LHCN-M2 (cell line): ENCODE measurements at places on chromosomes 1 and 21. TPM values are rescaled to one million over a fixed set of nuclear protein-coding genes. Genes with fewer than 3 reads are reported as not detected.

GRCh38 chr1:2633936-2634491 lies 1.2 kb upstream of the MMEL1 start:
- no peak for DNase-seq

DNA sequence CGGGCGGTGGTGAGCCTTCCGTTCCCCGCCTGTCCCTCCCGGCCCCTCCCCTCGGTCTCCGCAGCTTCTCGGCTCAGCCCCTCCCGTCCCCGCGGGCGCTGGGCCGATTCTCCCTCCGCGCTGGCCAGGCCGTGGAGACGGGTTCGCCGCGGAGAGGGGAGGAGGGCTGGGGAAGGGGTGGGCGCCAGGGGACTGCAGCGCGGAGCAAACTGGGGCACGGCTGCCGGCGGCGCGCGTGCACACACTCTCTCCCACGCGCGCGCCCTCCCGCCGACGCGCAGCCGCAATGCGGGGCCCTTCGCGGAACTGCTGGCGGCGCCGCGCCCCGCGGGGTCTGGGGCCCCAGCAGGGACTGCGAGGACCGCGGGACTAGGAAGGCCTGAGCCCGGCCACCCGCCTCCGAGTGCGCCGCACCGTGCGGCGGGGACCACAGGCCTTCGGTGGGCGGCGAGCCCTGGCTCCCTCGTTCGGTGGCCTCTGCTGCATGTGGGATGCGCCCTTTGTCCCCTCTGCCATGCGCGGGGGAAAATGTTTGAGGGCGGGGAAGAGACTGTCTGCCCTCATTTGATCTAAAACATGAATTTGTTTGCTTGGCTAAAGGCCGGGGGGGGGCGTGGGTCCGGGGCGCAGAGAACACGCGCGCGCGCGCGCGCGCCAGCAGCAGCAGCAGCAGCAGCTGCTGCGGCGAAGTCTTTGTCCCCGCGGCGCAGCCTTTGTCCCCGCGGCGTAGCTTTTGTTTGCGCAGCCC lies 90.7 kb upstream of the VAMP3 start:
- peak; percentile 37 for DNase-seq

GRCh38 chr1:148317288-148317985 lies 165.4 kb upstream of the NBPF11 start:
- no peak for DNase-seq

DNA sequence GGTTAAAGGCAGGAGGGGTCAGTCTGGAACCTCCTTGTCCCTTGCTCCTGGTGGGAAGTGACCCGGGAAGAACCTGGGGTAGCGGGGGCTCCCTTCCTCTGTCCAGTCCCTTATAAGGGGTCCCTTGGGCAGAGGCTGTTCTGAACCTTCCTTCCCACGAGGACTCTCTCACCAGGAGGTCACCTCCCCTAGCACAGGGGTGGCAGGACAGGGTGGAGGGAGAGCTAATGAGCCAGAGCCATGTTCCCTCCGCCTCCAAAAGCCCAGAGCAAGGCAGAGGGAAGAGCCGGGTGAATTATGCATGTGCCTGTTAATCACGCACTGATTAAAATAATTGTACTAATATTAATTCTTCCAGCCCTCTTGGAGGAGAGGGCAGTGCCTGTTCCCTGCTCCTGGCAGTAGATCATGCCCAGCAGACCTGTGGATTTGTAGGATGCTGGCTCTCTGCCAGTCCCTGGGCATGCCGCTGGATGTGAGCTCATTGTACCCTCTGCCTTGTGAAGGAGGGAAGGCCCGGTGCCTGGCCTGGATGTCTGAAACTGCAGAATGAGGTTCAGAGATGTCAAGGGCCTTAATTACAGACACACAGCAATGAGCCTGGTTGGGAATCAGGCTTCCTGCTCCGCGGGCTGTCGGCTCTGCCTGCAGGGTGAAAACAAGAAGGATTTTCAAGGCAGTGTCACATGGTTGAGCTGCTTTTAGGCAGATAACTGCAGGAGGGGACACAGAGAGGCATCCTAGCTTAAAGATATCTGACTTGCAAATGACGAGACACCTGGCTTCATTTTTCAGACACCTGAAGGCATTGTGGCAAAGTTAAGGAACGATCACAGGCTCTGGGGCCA lies 68.2 kb downstream of the IGSF21 start:
- DNase-seq, result no peak

DLGAP3 gene
- 0.06 TPM in 1 of 2 replicates, not detected in the other for total RNA-seq
